Right renal pelvis (tissue), 4 donors: ENCODE measurements at places on chromosomes 11 and 22. TPM values are rescaled to one million over a fixed set of nuclear protein-coding genes. Genes with fewer than 3 reads are reported as not detected.

ENTHD1 gene
- polyA plus RNA-seq = not detected

SAA2 gene
- not detected for polyA plus RNA-seq

OR4P4 gene
- polyA plus RNA-seq = 0.14 TPM

TSPAN32 gene
- 1.2 TPM for polyA plus RNA-seq

- no peak for DNase-seq
Measured at GRCh38 chr11:102530558-102530957, at the start of gene MMP7. Gene MMP7 (minus strand): TSS chr11:102530747. CDS start chr11:102530700, 47 bp downstream.

DNA sequence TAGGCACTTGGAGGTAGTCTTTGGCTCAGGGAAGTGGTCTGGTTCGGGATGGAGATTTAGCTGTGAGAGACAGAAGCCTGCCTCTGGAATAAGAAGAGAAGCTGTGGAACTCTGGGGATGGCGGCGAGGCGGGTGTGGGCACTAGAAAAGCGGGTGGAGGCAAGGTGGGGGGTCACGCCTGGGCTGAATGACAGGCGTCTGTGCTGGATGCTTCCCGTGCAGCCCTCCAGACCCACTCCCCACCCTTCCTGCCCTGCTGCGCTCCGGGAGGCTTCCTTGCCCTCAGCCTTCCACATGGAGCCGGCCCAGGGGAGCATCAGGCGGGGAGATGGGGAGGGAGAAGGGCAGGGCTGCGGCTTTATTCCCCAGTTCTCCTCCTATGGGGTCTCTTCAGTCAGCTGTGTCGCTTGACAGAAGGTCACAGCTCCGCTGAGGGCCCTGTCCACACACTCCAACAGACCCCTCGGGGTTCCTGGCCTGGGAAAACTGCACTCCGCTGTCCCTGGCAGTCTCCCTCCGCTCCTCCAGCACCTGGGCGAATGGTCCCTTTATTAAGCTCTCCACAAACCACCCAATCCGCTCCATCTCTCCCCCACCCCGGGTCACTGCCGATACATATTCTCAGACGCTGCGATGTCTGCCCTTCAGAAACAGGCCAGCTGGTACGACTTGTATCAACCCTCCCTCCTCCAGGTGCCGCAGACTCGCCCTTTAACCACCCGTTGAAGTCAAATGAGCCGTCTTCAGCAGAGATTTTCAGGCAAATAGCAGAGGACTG is 6.2 kb downstream of the DNAJB13 start:
- no peak for DNase-seq

DNA sequence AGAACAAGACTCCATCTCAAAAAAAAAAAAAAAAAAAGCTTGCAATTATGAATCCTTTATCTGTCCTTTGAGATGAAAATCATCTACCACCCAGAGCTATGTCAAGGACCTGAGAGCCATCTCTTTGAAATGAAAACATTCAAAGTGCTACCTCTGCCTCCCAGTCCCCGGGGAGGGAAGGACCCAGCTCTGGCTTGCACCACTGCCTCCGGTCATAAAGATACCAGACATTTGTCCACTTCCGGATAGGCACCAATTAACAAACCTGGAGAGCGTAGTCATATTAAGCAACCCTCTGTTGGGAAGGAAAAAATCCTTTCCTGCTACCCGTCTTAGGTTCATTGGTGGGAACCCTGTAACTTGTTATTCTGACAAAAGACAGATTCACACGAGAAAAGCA is 98.6 kb downstream of the ARHGAP8 start:
- DNase-seq = no peak

- no peak for DNase-seq
Measured at GRCh38 chr11:62985041-62985750, 429 bp upstream of the SLC22A6 start.

DNA sequence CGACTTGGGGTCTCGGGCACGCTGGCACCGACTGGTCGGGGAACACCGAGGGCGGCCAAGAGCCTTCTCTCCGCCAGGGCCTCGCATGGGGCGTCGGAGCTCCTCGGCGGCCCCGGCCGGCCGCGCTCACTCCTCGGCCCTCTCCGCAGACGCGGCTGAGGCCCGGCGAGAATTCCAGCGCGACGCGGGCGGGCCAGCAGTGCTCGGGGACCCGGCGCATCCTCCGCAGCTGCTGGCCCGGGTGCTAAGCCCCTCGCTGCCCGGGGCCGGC is 5.6 kb downstream of the TBX1 start:
- DNase-seq = no peak

GRCh38 chr11:82229341-82229740 is 504.3 kb downstream of the FAM181B start:
- DNase-seq = peak; percentile 24

DNA sequence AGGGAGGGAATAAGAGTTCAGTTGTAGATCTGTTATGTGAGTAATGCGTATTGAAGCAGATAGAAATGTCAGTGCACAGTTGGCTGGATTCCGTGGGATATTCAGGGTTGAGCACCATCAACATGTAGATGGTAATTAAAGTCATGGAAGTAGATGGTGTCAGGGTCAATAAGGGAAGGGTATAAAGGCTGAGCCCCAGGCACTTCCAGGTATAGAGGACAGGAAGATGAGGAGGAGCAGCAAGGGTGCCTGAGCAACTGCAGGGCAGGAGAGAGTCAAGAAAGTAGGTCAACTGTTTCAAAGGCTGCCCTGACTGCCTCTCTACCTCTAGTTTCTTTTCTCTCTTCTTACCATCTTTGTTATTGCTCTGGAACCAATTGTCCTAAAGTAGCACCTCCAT is 85.9 kb downstream of the MICAL2 start:
- DNase-seq = no peak

DNA sequence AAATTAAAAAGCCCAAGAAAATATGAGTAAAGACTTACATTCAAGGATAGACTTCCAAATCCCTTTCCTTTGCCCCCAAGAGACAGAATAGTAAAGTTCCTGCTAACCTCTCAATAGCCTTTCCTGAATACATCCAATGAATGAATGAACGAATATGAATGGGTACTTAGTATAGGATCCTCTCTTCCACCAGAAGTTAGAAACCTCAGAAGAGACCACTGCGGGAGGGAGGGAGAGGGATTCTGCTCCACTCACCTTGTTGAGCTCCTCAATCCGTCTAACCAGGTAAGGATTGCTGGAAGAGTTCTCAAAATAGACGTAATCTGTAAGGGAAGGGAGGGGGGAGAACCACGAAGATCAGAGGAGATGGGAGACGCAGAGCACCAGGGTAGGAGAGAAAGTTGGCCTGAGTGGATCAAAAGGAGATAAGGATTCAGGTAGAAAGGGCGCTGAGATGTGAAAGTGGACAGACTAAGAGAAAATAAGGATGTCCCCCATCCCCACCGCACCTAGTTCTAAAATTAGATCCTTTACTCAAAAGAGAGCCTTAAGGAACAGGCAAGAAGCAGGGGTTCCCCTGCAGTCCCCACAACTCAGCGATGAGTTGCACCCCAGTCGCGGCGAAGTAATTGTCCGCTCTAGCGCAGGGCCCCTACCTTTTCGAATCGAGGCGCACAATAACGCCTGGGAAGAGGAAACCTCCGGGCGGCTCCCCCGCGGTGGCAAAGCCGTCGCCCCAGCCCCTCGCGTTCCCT is 1.1 kb downstream of the MTA2 start:
- no peak for DNase-seq

- no peak for DNase-seq
Measured at GRCh38 chr22:43505896-43506295, 94.1 kb downstream of the MPPED1 start.

DNA sequence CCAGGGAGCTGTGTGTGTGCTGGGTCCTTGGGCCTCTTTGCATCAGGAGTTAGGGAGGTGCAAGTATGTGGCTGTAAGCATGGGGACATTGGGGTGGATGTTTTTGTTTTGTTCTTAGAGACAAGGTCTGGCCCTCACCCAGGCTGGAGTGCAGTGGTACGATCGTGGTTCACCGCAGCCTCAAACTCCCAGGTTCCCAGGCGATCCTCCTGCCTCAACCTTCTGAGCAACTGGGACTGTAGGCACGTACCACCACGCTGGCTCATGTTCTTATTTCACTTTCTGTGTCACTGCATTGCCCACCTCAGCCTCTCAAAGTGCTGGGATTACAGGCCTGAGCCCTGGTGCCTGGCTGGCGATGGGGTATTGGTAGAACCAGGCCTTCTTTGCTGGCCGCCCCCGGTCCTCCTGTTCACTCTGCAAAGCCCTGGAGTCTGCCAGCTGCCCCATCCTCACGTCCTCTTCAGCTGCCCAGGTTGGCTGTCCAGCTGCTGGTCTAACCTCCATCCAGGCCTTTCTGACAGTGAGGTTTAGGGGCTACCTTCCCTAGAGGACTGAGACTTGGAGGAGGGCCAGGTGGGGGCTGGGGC is 851 bp upstream of the GRAMD4 start:
- DNase-seq = no peak

- DNase-seq = no peak
Measured at GRCh38 chr11:117547195-117547850, 219.7 kb downstream of the CEP164 start.
